LoVo (cell line): ENCODE measurements at places on chromosomes 11 and 22.
A peak's percentile ranks its signal among the peaks of the same experiment; 100 is the strongest.

- peak; percentile 87 for DNase-seq
These were observed 9.3 kb downstream of the CELSR1 start for GRCh38 chr22:46528121-46528610.

DNA sequence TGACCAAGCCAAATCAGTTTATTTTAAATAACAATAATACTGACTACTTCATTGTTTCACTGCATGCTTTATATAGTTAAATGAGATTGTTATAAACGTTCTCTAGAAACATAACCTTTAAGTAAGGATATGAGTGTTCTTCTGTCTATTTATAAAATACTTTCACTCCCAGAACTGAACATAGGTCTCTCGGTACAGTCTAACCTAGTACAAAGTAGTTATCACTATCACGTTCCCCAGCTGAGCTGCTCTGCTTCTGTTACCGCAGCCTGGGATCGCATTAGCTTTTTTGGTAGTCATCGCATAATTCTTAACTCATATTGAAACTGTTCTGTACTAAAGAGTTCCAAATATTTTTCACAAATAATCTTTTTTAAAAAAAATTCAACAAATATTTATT is 143.6 kb downstream of the WNT11 start:
- DNase-seq, result no peak

- DNase-seq, result no peak
These were observed 1.8 kb downstream of the BSCL2 start for GRCh38 chr11:62705413-62705812.

- DNase-seq, result no peak
These were observed 7.9 kb upstream of the IGLL5 start for GRCh38 chr22:22879675-22880155.

GRCh38 chr22:50206599-50206998 is 5.8 kb downstream of the SELENOO start:
- DNase-seq, result no peak

- DNase-seq, result no peak
These were observed 11.1 kb downstream of the SIPA1 start for GRCh38 chr11:65648997-65649493.

GRCh38 chr11:82714346-82715174 is 19.1 kb downstream of the FAM181B start:
- no peak for DNase-seq

- no peak for DNase-seq
These were observed 76.8 kb upstream of the SUSD2 start for GRCh38 chr22:24104307-24105012.

DNA sequence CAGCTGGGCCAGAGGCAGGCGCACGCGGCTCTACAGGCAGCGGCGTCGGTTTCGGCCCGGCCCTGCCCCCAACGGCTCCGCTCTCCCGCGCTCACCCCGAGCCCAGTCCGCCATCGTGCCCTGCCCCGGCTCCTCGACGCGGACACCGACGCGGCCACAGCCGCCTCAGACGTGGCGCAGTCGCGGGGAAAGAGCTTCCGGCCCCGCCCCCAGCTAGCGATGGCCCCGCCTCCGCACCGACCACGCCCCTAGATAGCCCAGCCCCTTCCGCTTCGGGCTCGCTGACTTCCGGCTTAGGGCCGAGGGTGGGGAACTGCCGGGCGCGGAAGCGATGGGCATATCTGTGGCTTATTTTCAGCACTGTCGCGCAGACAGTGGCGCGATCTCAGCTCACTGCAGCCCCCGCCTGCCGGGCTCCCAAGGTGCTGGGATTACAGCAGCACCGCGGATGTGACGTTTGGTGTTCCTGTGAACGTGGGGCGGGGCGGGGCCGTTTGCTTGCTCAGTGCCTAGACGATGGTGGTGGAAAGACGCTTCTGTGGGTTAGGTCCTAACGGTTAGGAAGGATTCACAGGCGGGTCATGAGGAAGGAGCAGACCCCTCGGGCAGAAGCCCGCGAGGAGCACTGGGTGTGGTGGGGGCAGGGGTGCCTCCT is at the start of the genes BET1L and RIC8A:
Gene BET1L, minus strand, starts transcription at position 192 of the 655 bp plus-strand sequence. Its CDS starts 78 bp downstream, at position 114.
Gene RIC8A, plus strand, starts transcription at position 501 of the 655 bp plus-strand sequence. CDS start 1,147 bp downstream, outside the sequence.
- DNase-seq, result peak; percentile 96

DNA sequence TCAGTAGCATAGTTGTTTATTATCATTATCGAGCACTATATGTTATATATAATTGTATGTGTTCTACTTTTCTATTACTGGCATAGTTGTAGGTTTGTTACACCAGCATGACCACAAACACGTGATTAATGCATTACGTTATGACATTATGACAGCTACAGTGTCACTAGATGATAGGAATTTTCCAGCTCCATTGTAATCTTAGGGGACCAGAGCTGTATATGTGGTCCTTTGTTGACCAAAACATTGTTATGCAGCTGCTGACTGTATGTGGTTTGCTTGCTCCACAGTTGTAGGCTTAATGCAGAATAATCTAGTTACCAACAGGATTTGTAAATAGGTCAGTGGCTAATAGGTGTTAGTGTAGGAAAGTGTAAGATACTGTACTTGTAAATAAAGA is 66.1 kb downstream of the HSD17B12 start:
- no peak for DNase-seq

GRCh38 chr11:114623720-114624119 is 28.1 kb upstream of the NXPE4 start:
- no peak for DNase-seq

DNA sequence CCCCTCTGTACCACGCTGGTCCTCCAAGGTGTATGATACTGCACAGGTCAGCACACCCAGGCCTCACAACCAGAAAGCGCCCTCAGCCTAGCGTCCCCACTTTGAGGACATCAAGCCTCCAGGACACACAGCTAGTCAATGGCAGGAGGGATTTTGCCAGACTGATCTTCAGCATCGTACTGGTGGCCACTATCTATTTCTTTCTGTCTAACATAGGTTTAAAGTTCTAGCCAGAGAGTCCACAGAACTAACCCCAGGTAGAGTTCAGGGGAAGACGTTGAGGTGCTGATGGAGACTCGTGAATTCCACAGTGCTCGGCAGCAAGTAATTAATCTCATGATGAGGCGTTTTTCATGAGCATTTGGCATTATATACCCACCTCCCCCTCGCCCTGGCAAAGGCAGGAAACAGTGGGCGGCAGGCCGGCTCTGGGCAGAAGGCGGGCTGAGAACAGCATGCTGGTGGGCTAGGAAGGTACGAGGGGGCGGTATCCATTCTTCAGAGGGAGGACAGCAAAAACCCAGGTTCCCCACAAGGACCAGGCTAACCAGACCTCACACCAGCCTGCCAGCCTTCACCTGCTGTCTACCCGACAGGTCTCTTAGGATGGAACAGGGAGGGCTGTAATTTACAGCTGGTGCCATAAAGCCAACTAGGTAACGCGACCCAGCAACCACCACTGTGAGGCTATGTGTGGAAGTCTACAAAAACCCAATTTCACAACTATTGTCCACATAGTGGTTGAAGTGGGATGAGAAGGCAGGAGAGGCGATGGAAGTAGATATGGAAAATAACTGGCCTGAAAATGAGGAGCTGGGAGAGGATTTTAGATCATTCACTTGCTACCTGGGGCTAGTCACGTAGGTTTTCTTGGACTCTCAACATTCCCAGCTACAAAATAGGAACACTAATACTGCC is 18.5 kb downstream of the MYH9 start:
- no peak for DNase-seq

DNA sequence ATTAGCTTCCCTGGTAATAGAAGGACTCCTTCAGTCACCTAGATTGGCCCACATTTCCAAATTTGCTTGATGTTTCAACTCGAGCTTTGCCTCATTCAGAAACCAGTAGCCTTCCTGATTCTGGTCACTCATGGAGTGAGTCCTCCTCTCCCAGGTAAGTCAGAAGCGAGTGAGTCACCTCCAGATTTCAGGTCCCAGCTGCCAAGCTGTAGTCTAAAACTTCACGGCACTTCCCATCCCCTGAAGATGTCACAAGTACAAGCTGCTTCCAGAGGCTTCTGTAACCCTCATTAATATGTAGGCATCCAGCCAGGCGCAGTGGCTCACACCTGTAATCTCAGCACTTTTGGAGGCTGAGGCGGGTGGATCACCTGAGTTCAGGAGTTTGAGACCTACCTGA is 23.5 kb downstream of the ARHGAP8 start:
- no peak for DNase-seq

GRCh38 chr22:24156141-24156912 is 25.0 kb upstream of the SUSD2 start:
- peak; percentile 3 for DNase-seq

GRCh38 chr11:64810891-64811272 is 531 bp upstream of the MEN1 start:
- DNase-seq, result no peak

DNA sequence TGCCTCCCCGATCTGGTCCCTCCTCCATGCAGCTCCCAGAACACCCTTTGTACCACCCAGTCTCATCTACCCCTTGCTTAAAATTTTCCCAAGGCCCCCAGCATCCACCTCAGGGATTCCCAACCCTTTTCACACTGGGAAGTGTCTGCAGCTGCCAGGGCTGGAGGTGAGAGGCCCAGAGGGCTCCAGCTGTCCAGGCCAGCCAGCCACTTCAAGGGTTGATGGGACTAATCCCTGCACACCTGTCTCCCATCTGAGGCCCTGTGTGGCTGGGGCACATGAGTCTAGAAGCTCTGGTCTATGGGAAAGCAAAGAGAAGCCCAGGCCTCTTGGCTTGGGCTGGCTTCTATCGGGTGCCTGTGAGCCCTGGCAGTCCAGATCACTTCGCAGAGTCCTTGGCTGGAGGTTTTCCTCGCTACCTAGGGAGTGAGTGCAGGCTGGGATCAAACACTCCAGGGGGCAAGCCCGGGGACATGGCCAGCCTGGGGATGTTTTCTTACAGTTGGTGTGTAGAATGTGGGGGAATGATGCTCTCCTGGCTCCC is 41.1 kb upstream of the TPBGL start:
- DNase-seq, result no peak

DNA sequence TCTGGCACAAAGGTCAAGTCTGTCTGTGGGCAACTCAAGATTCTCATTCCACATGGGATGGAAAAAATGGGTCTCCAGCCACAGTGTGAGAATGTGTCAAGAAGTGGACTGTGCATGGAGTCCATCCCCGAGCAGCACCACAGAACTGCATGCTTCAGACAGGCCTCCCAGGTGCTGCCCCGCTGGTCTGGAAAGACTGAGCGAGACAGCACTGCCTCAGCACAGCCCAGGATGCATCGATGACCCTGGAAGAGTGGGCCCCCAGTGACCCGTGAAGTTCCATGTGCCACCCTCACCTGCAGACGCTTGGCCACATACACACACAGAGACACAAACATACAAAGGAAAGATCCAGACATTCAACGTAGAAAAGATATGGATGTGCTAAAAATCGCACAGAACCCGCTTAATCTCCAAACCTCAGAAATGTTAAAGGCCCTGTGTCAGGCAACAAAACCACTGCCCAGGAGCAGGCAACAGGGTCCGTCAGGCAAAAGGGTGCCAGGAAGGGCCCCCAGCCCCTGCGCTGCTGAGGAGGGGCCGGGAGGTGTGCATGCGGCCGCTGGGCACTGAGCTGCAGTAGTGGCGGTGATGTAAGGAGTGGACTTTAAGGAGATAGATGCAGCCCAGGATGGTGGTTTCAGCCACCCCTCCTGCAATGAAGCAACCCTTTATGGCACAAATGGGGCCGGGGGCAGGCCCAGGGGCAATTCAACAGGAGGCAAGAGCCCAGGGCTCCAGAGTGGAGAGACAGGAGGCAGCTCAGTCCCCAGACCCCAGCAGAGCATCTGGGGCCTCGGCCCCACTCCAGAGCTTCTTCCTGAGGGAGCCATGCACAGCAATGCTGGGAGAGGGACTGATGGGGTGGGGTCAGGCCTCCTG is 84.7 kb downstream of the DGCR2 start:
- DNase-seq, result no peak

GRCh38 chr11:121514432-121515334 is 61.9 kb upstream of the SORL1-AS1 start:
- DNase-seq, result no peak

DNA sequence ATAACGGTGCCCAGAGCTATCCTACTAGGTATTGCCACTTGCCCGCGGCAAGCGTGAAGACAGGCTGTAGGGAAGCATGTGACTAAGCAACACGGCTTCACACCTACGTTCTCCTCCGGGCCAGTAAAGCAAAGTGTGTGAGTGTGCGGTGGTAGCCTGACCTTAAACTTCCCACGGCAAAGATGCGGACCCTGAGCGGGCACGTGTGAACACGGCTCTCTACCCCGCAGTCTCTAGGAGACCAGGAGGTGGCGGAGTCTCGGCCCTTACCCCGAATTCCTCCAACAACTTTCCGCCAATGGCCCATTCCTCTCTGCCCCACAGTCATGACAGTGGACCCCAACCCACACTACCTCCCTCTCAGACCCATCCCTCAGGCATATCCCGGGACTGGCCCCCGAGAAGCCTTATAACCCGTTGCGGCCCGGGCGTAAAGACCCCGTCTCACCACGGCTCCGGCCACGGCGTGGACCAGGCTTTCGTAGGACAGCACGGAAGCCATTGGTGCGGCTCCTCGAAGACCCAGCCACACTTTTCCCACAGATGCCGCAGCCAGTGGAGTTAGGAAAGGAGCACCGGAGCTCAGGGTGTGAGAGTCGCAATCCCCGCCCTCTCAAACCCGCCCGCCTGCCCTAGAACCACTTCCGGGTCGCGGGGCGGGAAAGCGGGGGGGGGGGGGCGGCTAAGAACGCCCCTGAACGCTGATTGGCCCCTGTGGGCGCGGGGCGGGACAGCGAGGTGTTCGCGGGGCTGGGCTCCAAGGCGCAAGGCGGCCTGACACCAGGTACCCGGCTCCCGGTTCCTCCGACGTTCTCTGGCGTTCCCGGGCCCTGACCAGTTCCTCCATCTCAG is at the start of gene SLC25A17:
Gene SLC25A17, minus strand, starts transcription at position 600 of the 852 bp plus-strand sequence. Its CDS starts 98 bp downstream, at position 502.
- peak; percentile 92 for DNase-seq

DNA sequence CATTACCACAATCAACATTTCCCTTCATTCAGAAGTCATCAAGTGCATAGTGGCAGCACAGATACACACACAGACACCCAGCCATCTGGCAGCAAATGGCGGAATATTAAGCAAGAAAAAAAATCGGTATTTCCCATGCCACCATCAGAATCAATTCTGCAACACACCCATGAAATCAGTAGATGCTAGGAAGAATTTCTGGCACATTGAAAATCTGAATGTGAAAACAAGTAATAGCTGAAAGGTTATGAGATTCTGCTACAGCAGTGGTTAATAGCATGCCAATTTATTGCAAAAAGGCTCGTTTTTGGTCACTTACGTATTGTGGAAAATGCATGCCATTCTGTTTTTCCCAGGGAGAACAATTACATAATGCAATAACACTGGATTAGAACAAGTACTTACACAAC is 91.1 kb downstream of the PICALM start:
- DNase-seq, result no peak

DNA sequence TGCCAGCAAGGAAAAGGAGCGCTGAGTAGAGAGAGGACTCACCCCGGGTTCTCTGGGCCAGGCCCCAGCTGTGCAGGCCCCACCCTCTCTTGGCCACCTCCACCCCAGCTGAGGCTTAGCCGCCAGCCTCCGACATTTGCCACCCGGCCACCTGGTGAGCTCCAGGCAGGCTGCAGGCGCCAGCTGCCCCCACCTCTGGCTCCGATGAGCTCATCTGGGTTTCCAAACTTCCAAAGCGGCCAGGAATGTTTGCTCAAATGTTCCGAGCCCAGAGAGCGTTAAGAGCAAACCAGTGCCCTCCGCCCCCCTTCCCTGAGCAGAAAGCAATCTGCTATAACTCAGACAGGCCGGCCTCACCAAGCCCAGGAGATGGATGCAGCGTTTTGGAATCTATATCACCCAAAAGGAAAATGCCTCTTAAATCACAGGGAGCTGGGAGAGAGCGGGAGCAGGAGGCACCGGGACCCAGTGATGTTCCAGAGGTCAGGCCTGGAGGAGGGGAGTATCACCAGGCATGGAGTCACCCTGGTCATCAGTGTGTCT is 9.1 kb upstream of the MN1 start:
- no peak for DNase-seq
